EH (cell line): ENCODE measurements at places on chromosomes 11 and 22.

GRCh38 chr11:66686100-66686785 is 8.6 kb upstream of the RBM4B start:
- DNase-seq = no peak

DNA sequence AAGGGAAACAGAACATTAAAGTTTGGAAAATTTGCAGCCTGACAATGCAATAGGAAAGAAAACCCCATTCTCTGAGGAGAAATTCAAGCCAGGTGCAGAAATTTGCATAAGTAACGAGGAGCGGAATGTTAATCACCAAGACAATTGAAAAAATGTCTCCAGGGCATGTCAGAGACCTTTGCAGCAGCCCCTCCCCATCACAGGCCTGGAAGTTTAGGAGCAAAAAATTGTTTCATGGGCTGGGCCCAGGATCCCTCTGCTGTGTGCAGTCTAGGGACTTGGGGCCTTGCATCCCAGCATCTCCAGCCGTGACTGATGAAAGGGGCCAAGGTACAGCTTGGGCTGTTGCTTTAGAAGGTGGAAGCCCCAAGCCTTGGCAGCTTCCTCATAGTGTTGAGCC is 780.2 kb downstream of the LRRC4C start:
- DNase-seq = no peak

DNA sequence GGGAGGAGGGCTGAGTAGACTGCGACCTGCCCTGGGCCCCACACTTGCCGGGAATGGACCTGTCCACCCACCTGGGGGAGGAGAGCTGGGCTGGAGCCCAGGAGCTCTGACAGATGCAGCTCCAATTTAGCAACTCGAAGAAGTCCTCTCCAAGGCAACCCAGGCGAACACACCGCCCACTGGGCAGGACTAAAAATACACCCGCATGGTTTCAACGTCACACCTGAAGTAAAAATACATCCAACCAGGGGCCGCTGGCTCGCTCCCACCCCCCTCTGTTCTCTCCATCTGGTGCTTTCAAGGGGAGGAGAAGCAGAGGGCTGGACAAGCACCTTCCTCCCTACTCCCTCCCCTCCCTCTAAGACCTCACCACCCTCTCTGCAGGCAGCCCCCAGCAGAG is 119.9 kb downstream of the FEZ1 start:
- no peak for DNase-seq

DNA sequence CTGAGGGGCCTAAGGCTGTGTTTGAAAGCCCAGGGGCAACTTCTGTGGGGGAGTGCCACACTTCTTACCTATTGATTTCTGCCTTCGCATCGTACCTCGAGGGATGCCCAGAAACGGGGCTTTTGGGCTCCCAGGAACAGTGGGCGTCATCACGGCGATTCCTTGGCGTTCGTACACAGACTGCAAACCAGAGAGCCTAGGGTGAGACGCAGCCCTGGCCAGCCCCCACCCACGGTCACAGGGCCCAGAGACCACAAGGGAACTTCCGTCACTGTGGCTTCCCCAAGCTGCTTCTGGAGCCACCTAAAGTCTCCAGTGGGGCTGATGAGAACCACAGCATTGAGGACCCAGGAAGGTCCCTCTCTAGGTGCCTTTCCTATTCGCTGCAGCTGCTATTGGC is 91.9 kb downstream of the CTTN start:
- no peak for DNase-seq

DNA sequence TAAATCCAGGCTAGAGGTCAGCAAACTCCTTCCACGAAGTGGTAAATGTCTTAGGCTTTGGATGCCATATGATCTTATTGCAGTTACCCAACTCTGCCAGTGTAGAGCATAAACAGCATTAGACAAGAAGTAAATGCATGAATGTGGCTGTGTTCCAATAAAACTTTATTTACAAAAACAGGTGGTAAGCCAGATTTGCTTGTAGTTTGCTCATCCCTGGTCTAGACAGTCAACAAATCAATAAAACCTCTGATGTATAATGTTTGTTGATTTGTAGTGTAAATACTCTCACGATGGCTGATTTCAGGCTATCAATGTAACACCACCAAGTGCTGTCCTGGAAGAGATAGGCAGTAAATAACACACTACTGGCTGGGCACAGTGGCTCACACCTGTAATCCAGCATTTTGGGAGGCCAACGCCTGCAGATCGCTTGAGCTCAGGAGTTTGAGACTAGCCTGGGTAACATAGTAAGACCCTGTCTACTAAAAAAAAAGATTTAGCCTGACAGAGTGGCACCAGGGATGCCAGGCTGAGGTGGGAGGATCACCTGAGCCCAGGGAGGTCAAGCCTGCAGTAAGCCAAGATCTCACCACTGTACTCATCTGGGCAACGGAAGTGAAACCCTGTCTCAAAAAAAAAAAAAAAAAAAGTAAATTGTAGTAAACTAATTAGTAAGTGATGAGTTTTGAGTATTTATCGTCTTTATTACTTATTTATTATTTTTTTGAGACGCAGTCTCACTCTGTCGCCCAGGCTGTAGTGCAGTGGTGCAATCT is 6.9 kb upstream of the CATSPER1 start:
- no peak for DNase-seq
